ENCODE measurements at places on chromosomes 12 and 14.

DNA sequence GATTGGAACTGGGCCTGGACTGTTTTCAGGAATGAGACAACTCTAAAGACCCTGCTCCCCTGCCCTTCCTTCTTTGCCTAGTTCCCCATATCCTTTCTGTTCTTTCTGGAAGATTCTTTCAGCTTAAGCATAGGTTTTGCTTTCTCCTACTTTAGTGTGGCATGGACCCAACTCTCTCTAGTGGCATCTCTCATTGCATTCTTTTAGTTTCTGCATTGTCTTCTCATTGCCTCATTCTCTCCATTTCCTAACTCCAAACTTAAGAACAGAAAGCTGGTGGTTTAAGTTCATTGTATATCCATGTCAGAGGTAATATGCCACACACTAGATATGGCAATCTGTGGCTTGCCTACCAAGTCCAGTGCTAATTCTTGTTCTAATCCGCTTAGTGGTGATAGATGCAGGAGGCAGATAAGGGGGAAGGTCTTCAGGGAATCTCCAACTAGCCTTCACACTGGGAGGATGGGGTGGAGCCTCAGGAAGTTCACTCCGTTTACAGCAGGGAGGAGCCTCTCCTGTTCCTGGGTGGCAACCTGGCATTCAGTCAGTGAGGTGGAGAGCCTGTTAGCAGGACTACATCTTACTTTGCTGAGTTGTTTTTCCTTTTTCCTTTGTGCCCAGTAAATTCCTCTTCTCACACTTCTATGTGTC lies 165.1 kb upstream of the LMNTD1 start:
- DNase-seq = no peak

DNA sequence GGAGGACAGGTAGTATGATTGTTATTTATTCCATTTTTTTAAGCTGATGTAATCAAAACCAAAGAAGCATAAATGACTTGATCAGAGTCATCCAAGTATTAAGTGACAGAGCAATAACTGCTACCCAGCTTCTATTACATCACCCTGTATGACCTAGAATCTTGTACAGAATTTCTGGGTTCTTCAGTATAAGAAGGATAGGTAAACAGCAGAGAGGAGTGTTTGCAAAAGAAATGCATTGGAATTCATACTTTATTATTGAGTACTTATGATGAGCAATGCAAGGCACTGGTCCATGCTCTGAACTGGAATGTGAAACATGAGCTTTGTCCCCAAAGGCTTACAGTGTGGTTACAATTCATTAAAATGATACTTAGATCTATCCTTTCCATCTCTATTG lies 916.8 kb downstream of the DIO2 start:
- DNase-seq = peak; percentile 21

GRCh38 chr14:33777681-33778080 lies 173.2 kb downstream of the EGLN3 start:
- DNase-seq = peak; percentile 6

- DNase-seq = peak; percentile 93
Observed at GRCh38 chr14:70735043-70735442, 74.3 kb downstream of the MAP3K9 start.

- no peak for DNase-seq
Observed at GRCh38 chr12:45458854-45459807, 243.2 kb downstream of the ANO6 start.

DNA sequence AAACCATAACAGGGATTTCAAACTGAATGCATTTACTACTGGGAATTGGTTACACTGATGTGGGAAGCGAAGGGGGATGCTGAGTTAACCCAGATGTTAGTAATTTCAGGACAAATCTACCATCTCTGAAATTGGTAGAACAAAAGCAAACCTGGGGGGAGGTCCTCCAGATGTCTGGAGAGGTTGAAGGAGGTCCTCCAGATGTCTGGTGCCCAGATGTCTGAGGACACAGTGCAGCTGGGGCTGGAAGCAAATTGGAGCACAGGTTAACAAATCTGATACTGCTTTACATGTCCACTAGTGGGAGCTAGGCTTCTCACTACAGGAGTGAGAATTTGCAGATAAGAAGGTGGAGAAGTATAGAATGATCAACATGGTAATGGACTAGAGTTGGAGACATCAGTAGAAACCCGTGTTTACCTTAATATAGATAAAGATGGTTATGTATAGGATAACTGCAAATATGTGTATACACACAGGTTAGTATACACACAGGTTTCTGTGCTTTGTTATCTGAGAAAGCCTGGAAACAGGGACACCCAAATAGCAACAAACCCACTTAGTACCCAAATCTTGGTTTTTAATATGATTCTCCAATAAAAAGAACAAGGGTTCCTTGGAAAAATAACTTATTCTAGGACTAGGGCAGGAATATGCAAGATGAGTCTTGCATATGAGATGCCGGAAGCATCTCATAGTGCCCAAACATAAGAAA lies 162.5 kb downstream of the C12orf50 start:
- DNase-seq = peak; percentile 55

Measured in NCI-H69 (cell line).